SJSA1 (cell line): ENCODE measurements at places on chromosomes 13 and 19. TPM values are rescaled to one million over a fixed set of nuclear protein-coding genes. Genes with fewer than 3 reads are reported as not detected.
A peak's percentile ranks its signal among the peaks of the same experiment; 100 is the strongest.

GRCh38 chr13:103143432-103143831 is 77.2 kb upstream of the SLC10A2 start:
- no peak for DNase-seq

Gene UNC13A
- total RNA-seq = not detected in 2 replicates

Gene OR7D2
- 0.03 TPM in 1 of 2 replicates, not detected in the other for total RNA-seq

GRCh38 chr19:28567834-28568233 is 645.1 kb downstream of the UQCRFS1 start:
- no peak for DNase-seq

Gene ZNF667
- not detected in 2 replicates for total RNA-seq

- peak; percentile 11 for DNase-seq
Measured at GRCh38 chr13:72643311-72643989, 84.0 kb downstream of the MZT1 start.

Gene ZNF665
- total RNA-seq = 0.69 and 3.0 TPM in 2 replicates

GRCh38 chr19:19482809-19483596 is 32.3 kb downstream of the TSSK6 start:
- no peak for DNase-seq

DNA sequence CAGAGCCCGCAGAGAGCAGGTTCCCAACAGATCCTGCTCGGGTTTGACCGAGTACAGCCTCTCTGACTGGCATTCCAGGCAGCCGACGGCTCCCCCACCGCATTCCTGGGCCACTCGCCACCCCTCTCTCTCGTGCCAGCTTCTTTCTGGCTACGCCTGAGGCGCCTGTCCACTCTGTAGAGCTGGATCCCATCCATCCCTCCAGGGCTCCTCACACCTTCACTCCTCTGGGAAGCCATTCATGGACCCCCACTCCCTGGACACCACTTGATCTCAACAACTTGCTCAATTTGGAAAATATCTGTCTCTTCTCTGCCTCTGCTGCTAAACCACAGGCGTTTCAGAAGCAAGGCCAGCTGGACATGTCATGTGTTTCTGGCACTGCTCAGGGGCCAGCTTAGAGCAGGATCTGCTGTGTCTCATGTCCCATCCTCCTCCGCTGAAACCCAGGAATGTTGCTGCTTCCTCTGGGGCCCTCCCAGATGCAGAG is 30.6 kb upstream of the ATP1A3 start:
- DNase-seq = no peak

- peak; percentile 60 for DNase-seq
Measured at GRCh38 chr19:10603873-10604459, 16.9 kb upstream of the AP1M2 start.

GRCh38 chr13:29937841-29938240 is 87.4 kb upstream of the UBL3 start:
- no peak for DNase-seq

Gene YJU2
- 20.2 and 24.1 TPM in 2 replicates for total RNA-seq

GRCh38 chr19:16594681-16595091 is 22.5 kb upstream of the SLC35E1 start:
- no peak for DNase-seq

Gene CBARP
- 0.50 and 1.6 TPM in 2 replicates for total RNA-seq

Gene ADPRHL1
- total RNA-seq = 6.3 and 10.5 TPM in 2 replicates

- no peak for DNase-seq
Measured at GRCh38 chr13:86758116-86758515, 913.1 kb upstream of the SLITRK5 start.

GRCh38 chr13:95388420-95389079 is 87.3 kb upstream of the ABCC4 start:
- DNase-seq = no peak

GRCh38 chr19:17996826-17997316 is 11.1 kb upstream of the ARRDC2 start:
- DNase-seq = peak; percentile 86

GRCh38 chr19:5957170-5957569 is 20.8 kb downstream of the RANBP3 start:
- DNase-seq = no peak

Gene OR4F17
- not detected in 2 replicates for total RNA-seq
